Posterior vena cava (tissue), 2 donors: ENCODE measurements at places on chromosomes 2 and 18. TPM values are rescaled to one million over a fixed set of nuclear protein-coding genes. Genes with fewer than 3 reads are reported as not detected.

GRCh38 chr2:136057023-136057801, 60.7 kb downstream of the CXCR4 start:
- no peak for DNase-seq

GRCh38 chr2:123597988-123598387, 427.1 kb upstream of the CNTNAP5 start:
- no peak for DNase-seq

DNA sequence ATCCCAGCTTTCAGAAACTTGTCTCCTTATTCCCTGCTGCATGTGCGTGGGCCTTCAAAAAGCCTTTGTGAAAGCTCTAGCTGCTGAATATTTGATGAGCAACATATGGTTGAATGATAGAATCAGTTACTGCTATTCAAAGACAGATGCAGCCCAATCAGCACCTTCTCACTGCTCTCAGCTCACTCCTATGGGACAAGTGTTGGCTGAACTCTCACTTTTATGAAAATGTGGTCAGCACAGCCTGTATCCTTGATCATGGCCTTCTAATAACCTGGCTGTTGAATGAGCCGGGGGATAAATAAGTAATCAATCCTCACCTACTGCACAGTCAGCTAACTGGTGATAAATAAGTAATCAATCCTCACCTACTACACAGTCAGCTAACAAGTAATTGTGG, 103.2 kb downstream of the PIEZO2 start:
- DNase-seq = no peak

The ANO7 gene
- total RNA-seq = 0.95 TPM
